Activated CD4-positive, alpha-beta T cell treated with anti-CD3 and anti-CD28 coated beads, Interleukin-10, Interleukin-2, amounts not matched to agents 100 ng/mL and 50 ng/mL, durations not matched to agents 16 hours and 8 hours (primary cell): ENCODE measurements at places on chromosomes 1 and 21.

GRCh38 chr1:159922511-159923202 is 2.6 kb downstream of the TAGLN2 start:
- DNase-seq, result no peak

DNA sequence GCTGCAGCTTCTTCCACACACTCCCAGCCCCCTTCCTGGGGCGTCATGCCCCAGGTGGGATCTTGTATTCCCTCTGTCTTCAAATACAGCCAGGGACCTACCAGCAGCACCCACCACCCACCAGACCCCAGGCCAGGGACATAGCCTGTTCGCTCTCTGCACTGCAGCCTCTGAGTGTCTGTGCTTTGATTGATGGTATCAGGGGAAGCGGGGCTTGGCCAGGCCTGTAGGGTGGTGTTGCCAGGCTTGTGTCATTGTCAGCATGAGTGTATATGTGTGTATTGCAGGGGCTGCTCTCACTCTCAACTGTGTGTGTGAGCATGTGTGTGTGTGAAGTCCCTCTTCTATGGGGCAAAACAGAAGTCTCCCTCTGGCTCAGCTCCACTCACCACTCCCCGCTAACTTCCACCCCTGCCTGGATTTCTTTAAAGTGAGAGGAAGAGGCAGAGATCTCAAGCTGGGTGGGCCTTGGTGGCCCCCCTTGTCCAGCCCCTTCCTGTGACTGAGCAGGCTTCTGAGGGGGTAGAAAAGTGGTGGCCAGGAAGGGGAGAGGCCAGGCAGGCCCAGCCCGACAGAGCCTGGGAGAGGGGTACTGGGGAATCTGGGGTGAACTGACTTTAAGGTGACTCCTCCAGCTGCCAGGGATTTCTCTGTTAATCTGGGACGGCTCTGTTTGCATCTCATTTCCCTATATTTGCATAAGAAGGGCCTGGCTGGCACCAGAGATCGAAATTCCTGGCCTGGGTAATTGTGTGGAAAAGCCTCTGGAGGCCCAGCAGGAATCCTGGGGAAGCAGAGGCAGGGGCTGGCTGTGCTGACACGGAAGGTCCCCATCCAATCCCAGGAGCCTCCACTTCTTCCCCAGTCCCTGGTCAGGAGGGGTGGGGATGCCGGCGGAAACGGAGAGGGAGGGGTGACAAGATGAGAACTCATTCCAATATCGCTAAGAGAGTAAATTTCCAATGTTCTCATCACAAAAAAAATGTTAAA is 18.6 kb upstream of the ADGRB2 start:
- DNase-seq, result no peak

DNA sequence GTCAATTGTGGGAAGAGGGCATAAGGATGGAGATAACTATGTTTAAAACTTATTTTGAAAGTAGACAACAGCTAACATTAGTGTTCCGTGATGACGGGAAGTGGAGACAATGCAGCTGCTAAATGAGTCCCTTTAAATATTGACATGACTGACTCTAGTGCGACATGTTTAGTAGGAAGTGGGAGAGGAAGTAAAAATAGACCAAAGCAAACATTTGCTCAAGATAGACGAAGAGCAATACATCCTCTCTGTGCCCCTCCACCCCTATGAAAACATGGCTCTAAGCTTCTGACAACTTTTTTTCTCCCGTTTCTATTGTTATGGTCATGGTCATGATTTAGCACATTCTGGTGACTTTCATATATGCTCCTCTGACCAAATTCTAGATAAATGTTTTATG is 60.0 kb upstream of the HMCN1 start:
- DNase-seq, result peak; percentile 15

DNA sequence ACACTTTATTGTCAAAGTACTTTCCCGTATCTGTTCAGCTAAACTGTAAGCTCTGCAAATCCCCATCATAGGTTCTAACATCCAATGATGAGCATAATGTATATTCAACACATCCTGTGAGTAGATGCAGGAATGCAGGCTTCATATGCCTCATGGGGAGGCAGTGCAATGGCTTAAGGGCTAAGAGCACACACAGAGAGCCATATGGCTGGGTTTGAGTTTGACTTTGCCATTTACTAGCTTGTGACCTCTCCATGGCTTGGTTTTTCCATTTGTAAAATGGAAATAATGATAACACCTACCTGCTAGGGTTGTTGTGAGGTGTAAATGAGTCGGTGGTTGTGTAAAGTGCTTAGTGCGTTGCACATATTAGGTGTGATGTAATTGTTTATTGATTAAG is 13.4 kb downstream of the RCSD1 start:
- DNase-seq, result no peak

DNA sequence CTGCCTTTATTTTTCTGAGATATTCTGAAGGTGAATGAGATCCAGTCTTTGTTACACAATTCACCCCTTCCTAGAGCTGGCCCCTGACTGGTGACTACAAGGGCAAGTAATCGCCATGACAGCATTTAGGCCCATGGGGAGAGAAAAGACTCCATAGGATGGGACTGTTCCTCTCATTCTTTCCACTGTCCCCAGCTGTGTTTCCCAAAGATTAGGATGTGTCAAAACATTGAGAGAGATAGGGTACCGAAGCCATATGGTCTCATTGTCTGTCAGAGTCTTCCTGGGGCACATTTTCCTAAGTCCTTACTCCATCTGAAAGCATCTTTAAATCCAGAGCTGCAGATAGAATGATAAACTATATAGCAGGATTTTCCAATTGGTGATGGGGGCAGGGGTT is 423.5 kb downstream of the OMA1 start:
- DNase-seq, result no peak

DNA sequence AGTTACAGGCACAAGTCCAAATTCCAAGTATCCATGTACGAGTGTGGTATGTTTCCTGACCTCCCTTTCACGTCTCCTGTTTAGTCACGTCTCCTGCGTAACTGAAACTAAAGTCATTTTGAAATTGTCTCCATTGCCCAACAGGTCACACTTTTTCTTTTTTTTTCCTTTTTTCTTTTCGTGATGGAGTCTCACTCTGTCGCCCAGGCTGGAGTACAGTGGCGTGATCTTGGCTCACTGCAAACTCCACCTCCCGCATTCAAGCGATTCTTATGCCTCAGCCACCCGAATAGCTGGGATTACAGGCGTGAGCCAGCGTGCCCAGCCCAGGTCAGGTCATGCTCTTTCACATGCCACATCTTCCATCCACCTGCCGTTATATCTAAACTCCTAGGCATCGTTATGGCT is 38.2 kb downstream of the L1TD1 start:
- DNase-seq, result no peak

GRCh38 chr21:15616864-15617574 is 112.8 kb upstream of the USP25 start:
- no peak for DNase-seq

DNA sequence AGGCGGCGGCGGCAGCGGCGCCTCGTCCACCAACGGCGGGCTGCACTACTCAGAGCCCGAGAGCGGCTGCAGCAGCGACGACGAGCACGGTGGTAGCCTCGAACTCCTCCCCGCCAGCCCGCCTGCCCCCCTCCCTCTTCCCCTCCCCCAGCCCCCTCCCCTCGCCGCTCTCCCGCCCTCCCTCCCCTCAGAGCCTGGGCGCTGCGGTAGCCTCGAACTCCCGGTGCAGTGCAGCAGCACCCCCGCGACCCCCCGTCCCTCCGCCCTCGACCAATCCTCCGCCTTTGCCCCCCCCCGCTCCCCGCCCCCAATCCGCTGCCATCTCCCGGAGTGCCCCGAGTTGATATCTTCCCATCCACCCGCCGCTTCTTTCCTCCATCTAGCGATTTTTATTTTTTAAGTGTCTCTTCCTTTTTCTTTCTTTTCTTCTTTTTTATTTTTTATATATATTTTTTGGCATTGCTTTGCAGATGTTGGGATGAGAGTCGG is 516 bp downstream of the RCOR3 start:
- DNase-seq, result no peak

DNA sequence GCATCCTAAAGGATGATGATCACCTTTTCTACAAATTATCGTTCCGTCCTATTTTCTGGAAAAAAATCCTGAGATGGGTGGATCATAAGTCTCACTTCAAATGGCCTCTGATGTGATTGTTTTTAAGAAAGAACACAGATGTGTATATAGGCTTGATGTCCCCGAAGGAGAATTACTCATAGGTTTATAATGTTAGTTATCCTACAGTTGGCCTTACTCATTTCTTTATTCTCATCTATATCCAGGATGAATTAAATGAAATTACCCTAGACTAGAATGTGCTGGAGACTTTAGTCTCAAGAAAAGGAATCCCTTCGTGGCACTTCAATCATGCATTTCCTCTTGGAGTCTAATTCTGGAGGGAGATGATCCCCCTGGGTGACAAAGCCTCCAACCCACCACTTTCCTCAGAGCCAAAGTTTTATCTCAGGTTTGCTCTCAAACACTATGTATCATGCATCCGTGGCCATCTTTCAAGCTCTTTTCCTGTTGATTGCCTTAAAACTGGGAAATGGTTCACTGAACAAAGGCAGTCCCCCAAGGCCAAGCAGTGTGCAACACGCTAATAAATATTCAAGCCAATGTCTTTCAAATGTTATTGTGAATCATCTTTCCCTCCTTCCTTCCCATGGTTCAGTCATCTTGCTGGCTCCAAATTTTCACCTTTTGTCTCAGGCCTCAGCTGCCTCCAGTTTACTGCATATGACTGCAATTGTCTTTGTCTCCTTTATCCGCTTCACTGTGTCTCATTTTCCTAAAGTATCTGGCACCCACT is 32.5 kb upstream of the SMYD2 start:
- no peak for DNase-seq

DNA sequence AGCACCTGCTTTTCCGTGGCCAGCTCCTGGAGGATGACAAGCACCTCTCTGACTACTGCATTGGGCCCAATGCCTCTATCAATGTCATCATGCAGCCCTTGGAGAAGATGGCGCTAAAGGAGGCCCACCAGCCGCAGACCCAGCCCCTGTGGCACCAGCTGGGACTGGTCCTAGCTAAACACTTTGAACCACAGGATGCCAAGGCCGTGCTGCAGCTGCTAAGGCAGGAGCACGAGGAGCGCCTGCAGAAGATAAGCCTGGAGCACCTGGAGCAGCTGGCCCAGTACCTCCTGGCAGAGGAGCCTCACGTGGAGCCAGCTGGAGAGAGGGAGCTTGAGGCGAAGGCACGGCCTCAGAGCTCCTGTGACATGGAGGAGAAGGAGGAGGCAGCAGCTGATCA is 413 bp downstream of the UBL4B start:
- DNase-seq, result no peak

DNA sequence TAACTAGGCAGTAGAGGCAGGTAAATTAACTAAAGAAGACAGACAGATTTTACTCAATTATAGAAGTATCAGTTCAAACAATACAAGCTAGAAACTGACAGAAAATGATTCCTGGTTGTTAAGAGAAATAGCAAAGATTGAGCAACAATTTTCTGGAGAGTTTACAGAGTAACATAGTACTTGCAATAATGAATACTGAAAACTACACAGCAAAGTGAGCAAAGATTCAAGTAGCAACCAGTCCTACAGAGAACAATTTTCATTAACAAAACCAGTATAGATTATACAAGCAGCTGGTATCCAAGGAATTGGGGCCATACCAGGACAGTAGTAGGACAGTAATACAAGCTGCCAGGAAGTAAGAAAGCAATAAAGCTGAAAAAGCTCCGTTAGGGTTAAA is 37.6 kb downstream of the EYA3 start:
- no peak for DNase-seq

GRCh38 chr1:236018885-236019453 is 45.9 kb downstream of the NID1 start:
- DNase-seq, result no peak

- DNase-seq, result no peak
Measured at GRCh38 chr1:193581341-193581740, 394.9 kb upstream of the B3GALT2 start.

DNA sequence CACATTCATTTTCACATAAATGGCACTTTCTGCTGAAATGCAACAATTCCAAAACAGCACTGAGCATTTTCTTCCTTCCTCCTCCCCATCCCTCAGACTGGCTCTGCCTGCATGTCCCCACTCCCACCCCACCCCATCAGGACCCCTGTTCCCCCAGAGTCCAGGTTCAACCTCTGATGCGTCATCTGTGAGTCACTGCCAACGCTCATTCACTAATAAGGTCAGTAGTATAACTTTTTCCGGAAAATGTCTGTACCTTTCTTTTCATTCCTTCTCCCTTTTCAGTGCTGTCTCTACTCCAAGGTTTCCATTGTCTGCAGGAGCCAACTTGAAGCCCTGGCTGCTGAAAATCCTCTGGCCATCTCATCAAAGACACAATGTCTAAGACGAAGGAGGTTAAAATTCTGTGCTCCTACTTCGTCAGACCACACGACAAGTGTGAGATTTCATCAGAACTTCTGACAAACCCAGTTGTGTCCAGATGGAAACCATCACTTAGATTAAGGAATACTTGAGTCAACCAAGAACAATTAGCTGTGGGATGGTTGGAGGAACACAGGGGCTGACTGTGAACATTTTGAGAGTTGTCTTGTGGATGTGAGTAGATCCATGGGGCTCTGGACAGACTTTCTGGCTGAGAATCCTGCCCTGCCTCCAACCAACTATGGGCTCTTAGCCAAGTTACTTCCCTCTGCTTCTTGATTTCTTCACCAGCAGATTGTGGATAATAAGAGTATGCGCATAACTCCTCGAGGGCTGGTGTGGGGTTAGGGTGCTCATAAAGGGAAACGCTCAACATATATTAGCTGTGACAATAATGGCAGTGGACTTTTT is 35.6 kb upstream of the UTS2 start:
- DNase-seq, result no peak

DNA sequence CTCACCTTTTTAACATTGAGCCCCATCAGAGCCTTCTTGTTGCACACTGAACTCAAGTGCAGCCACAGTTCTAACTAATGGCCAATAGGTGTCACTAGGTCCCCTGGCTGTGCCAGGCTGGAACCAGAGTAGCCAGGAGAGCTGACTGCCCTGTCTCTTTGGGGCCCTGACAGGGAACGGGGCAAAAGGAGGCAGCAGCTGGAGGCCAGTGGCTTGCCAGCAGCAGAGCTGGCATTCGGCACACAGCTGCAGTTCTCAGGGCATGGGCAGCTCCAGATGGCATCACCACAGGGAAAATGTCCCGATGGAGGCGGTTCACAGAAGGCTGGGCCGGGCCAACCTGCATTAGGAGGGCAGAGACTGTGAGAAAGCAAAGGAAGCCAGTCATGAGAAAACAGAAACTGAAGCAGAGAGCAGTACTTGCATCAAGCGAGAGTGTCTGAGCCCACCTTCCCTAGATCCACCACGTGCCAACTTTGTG is 188.6 kb downstream of the FCRL5 start:
- DNase-seq, result peak; percentile 35

GRCh38 chr1:189323091-189323490 is 1154.6 kb downstream of the BRINP3 start:
- DNase-seq, result no peak

GRCh38 chr1:175520186-175520585 is 223.2 kb downstream of the TNR start:
- DNase-seq, result no peak

DNA sequence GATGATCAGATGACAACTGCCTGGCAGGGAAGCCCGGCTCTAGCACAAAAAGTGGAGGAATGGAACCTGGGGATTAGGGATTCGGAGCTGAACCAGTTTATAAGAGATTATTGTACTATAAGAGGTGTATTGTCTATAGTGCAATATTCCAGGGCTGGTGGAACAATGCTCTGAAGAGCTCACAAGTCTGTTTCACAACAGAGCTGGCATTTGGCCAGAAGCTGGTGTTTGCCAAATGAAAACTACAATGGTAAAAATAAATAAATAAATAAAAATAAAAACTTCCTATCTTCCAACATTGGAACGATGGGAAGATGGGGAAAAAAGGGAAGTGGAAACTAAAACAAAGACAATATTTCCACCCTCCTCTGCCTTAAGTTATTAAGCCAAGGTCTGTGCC is 73.5 kb downstream of the CHODL start:
- DNase-seq, result no peak

GRCh38 chr1:248918131-248918530 is 12.1 kb downstream of the PGBD2 start:
- no peak for DNase-seq

GRCh38 chr1:197981561-197981960 is 64.4 kb downstream of the LHX9 start:
- no peak for DNase-seq
